ENCODE measurements at places on chromosomes 5 and 9. TPM values are rescaled to one million over a fixed set of nuclear protein-coding genes. Genes with fewer than 3 reads are reported as not detected.

DNA sequence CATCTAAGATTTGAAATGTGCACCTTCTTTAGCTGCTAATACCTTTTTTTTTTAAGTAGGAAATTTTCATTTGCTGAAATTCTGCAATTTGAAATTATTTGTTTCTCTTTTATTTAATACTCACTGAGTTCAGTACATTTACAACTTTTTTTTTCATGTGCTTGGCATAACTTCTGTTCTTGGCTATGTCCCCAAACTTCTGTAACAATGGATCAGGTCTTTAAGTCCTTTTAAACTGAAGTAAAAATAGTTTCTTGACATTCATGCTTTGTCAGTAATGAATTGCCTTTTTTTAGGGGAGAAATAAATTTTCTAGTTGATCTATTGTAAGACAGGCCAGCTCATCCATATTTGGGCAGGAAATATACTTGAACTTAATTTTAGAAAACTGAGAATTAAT is 41.5 kb downstream of the EDIL3 start:
- no peaks in the 10 kb centered on the region for H3K4me1 ChIP-seq
- H3K4me3 ChIP-seq, result no peak overlapping the region
- no peaks in the 10 kb centered on the region for H3K36me3 ChIP-seq
- no peak overlapping the region for H3K27ac ChIP-seq

- no peaks in the 10 kb centered on the region for H3K27me3 ChIP-seq
- H3K4me1 ChIP-seq, result peaks cover 3% of the 10 kb centered on the region
- no peaks in the 10 kb centered on the region for H3K36me3 ChIP-seq
- no peak overlapping the region for H3K27ac ChIP-seq
- no peak overlapping the region for H3K4me3 ChIP-seq
Measured at GRCh38 chr9:89929315-89929672, 324.5 kb downstream of the GADD45G start.

GRCh38 chr5:21919414-21920022 is 933.6 kb downstream of the CDH12 start:
- H3K4me1 ChIP-seq, result no peaks in the 10 kb centered on the region
- H3K36me3 ChIP-seq, result no peaks in the 10 kb centered on the region
- H3K27me3 ChIP-seq, result no peaks in the 10 kb centered on the region
- H3K27ac ChIP-seq, result no peak overlapping the region
- no peak overlapping the region for H3K4me3 ChIP-seq

DNA sequence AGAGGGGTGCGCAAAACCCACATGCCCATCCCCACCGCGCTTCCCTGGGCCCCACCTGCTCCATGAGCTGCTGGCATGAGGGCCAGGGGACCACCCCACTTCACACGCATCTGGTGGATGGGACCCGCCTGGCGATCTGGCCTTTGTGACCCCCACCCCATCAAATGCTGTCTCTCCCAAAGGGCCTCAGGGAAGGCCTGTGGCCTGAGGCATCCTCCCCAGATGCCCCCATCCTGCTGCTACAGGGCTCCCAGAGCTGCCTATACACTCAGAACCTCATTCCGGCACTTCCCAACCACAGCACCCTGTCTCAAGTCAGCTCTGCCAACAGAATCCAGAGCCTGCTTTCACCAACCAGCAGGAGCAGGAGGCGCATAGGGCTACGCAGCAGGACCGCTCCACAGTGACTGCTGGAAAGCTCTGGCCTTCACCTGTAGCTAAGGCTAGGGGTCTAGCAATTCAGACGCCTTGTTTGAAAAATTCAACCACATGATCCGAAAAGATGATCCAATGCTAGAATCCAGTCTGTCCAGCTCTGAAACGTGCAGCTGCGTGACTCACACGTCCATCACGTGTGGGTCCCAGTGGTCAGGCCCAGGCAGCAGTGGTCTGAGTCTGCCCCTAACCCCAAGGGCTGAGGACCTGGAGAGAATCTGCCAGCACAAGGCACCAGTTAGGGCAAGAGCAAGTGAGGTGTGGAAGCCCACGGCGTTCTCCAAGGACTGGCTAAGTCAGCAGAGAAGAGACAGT is 1.4 kb upstream of the SNAPC4 start:
- H3K36me3 ChIP-seq, result no peaks in the 10 kb centered on the region
- DNase-seq, result no peak
- H3K27me3 ChIP-seq, result no peaks in the 10 kb centered on the region
- peaks cover 13% of the 10 kb centered on the region for H3K4me1 ChIP-seq
- no peak overlapping the region for H3K27ac ChIP-seq
- H3K4me3 ChIP-seq, result no peak overlapping the region

- peak; percentile 95 for DNase-seq
- peaks cover 1% of the 10 kb centered on the region for H3K4me1 ChIP-seq
- H3K4me3 ChIP-seq, result peak within 1 kb of the TSS; percentile 81
- peak within 1 kb of the TSS; percentile 23 for H3K27ac ChIP-seq
- no peaks in the 10 kb centered on the region for H3K36me3 ChIP-seq
- no peaks in the 10 kb centered on the region for H3K27me3 ChIP-seq
Measured at GRCh38 chr9:5437254-5438216, at the start of gene PLGRKT. TSS of gene PLGRKT (minus strand) at chr9:5437925. CDS start at chr9:5431977, 5,948 bp downstream.

- DNase-seq, result no peak
- H3K36me3 ChIP-seq, result no peaks in the 10 kb centered on the region
- peaks cover 2% of the 10 kb centered on the region for H3K4me1 ChIP-seq
- H3K4me3 ChIP-seq, result no peak overlapping the region
- no peaks in the 10 kb centered on the region for H3K27me3 ChIP-seq
- H3K27ac ChIP-seq, result no peak overlapping the region
Measured at GRCh38 chr9:82488313-82489200, 500.0 kb downstream of the SPATA31D1 start.

- H3K27me3 ChIP-seq, result no peaks in the 10 kb centered on the region
- H3K36me3 ChIP-seq, result no peaks in the 10 kb centered on the region
- no peaks in the 10 kb centered on the region for H3K4me1 ChIP-seq
Measured at GRCh38 chr5:9241479-9242305, 304.2 kb downstream of the SEMA5A start.

- no peak overlapping the region for H3K27ac ChIP-seq
- H3K4me3 ChIP-seq, result no peak overlapping the region
- no peak for DNase-seq
- no peaks in the 10 kb centered on the region for H3K36me3 ChIP-seq
- H3K4me1 ChIP-seq, result no peaks in the 10 kb centered on the region
Measured at GRCh38 chr9:137785704-137786161, 91.8 kb upstream of the CACNA1B start.

DNA sequence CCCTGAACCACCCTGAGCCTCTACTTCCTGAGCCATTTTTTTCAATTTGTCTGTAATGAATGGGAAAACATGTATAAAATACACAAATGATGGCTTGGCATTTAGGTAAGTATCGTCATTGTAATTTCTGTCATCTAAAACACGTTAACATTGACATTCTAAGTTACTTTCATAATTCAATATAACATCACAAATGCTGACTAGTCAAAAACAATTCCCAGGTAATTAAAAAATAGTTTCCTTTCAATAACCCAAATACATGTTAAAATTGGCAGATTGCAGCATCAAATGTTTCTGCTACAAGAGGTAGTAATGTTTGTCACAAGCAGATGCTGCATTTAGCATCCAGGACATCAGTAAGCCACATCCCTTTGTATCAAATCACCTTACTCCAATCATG is 776.4 kb downstream of the KCTD16 start:
- H3K4me1 ChIP-seq, result no peaks in the 10 kb centered on the region
- H3K27me3 ChIP-seq, result no peaks in the 10 kb centered on the region
- H3K4me3 ChIP-seq, result no peak overlapping the region
- H3K36me3 ChIP-seq, result no peaks in the 10 kb centered on the region
- DNase-seq, result no peak
- no peak overlapping the region for H3K27ac ChIP-seq

DNA sequence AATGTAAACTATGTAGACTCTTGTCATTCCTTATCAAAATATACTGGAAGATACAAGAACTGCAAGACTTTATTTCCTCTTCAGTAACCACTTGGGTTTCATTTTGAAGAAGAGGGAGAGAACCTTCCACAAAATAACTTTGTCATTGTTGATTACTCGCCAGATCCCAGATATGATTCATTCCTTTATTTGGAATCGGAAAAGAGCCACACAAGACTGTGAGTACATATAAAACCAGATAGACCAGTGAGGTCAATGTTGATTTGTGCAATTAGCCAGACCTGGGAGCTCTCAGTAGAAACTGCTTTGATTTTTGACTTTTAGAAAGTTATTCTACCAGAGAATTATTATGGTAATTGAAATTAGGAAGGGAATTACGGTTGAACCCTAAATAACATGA is 146.1 kb downstream of the TMEM167A start:
- no peaks in the 10 kb centered on the region for H3K27me3 ChIP-seq
- H3K36me3 ChIP-seq, result no peaks in the 10 kb centered on the region
- DNase-seq, result no peak
- H3K27ac ChIP-seq, result no peak overlapping the region
- no peaks in the 10 kb centered on the region for H3K4me1 ChIP-seq
- H3K4me3 ChIP-seq, result no peak overlapping the region

OTP gene
- not detected for total RNA-seq

ENTREP1 gene
- 31.4 TPM for total RNA-seq

TMEM232 gene
- 4.0 TPM for total RNA-seq

IRF1 gene
- 126 TPM for total RNA-seq

PDGFRB gene
- 207 TPM for total RNA-seq

SLC1A1 gene
- 1.4 TPM for total RNA-seq

LCN10 gene
- 45.4 TPM for total RNA-seq

AMBP gene
- total RNA-seq, result 0.55 TPM

SHOC1 gene
- 0.05 TPM for total RNA-seq

RNF208 gene
- not detected for total RNA-seq

CHD1 gene
- total RNA-seq, result 46.5 TPM

TAF11L10 gene
- not detected for total RNA-seq
